Stimulated activated CD4-positive, alpha-beta T cell treated with anti-CD3 and anti-CD28 coated beads, Interleukin-1b, Interleukin-23, amount 100 ng/mL, for 48 hours (primary cell): ENCODE measurements at places on chromosomes 6 and 20.

- no peak for DNase-seq
These were observed 12.2 kb upstream of the LRP11 start for GRCh38 chr6:149876241-149876933.

GRCh38 chr20:30812739-30813411 is 444.6 kb upstream of the DEFB115 start:
- DNase-seq = no peak

DNA sequence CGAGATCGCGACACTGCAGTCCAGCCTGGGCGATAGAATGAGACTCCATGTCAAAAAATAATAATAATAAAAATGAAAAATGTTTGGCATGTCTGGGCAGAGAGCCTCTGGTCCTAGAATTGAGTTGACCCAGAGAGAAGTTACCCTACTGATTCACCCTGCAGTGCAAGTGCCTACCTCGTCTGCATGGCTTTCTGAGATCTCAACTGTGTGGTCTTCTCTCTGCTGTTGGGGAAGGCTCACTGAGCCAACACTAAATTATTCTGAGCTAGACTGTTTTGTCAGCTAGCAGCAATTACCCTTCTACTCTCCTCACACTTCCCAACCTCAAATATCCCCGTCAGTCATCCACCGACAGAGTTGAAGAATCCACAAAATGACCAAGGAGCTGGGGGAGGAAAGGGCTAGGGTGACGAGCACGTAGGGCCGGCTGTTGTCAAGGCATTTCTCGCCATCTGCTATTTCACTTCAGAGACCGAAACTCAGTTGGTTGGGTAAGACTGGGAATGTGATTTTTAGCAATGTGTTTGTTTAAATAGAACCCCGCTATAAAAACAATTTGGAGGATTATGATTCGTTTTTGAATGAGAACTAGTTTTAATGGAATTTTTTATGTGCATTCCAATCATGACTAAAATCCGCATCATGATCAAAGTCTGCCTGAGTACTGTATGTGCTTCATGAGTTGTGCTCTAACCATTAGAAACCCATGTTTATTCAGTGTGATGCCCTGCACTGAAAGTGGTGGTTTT is 9.4 kb downstream of the MAS1 start:
- no peak for DNase-seq

GRCh38 chr20:2330090-2330695 is 34.4 kb downstream of the TGM3 start:
- no peak for DNase-seq

GRCh38 chr6:20639161-20639560 is 104.9 kb downstream of the CDKAL1 start:
- no peak for DNase-seq

- DNase-seq = no peak
These were observed 7.6 kb upstream of the TP53RK start for GRCh38 chr20:46696791-46697279.

- no peak for DNase-seq
These were observed 28.4 kb downstream of the ZMYND8 start for GRCh38 chr20:47328129-47328528.

DNA sequence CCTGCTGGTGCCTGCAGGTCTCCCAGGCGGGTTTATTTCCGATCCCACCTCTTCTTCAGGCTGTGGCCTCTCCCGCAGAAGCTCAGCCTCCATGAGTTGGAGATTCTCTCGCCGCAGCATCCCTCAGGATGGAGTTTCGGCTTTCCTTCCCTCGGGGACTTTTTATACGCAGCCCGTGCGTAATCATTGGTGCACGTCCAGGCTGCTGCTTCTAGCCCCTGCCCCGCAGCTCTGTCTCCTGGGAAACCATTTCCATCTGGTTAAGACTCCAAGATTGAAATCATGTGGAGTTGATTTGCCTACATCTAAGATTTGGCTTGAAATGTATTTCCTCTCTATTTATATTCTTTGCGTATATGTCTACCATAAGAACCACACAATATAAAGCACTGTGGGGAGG is 46.7 kb upstream of the CARMIL1 start:
- DNase-seq = no peak

DNA sequence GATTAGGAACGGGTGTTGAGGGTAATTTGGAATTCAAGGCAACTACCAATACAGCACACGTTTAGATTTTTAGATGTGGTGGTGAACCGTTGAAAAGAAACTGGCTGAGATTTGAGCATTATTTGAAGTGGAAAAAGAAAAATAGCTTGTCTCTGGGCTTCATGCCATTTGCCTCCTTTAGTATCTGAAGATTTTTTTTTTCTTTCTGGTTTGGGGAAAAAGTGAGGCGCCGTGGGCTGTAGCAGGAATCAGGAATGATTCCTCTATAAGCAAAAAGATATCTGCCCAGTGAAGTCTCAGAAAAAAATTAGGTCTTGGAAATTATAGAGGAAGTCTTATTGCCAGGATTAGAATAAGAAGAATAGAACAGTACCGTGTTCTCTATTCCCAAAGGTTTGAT is 88.5 kb downstream of the RPS12 start:
- DNase-seq = no peak

GRCh38 chr6:88908598-88909548 is 54.5 kb downstream of the RNGTT start:
- DNase-seq = no peak

DNA sequence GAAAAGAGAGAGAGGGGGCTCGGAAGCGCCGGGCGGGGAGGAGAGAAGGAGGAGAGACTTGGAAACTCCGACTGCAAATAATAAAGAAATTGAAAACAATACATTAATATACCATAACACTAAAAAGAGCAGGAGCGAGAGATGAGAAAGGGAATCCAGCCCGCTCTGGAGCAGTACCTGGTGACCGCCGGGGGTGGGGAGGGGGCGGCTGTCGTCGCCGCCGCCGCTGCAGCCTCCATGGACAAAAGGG is 338 bp downstream of the E2F3 start:
- no peak for DNase-seq

DNA sequence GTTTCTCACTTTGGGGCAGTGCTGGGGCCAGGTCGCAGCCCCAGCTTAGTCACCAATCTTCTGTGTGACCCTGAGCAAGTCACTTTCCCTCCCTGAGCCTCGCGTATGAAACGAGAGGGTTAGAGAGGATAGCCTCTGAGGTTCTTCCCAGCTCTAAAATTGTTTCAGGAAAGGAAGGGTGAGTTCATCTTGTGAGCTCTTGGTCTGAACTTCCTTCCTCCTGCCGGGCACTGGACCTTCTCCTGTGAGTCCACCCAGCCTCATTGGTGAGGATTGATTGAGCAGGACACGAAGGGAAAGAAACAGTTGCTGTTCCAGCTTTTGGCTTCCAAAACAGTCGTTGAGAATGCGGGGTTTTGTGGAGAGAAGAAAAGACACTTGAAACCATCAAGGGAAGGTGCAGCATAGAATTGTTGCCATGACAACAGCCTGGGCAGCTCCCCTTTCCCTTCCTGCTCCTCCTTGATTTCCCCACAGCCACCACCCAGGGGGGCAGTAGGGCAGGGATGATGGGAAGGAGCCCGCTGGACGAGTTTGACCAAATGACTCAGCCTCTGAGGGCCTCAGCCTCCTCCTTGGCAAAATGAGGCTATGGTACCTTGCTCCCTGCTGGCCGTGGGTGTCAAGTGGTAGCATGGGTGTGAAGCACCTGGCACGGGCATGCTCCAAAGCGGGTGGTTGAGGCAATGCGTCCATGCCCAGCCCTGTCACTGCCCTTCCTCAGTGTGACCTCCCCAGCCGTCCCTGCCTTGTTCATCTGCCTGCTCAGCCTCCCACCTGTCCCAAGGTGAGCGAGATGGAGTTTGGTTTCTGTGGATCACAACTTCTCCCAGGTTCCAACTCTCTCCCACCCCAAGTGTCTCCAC is 107.8 kb downstream of the CDC5L start:
- DNase-seq = no peak

DNA sequence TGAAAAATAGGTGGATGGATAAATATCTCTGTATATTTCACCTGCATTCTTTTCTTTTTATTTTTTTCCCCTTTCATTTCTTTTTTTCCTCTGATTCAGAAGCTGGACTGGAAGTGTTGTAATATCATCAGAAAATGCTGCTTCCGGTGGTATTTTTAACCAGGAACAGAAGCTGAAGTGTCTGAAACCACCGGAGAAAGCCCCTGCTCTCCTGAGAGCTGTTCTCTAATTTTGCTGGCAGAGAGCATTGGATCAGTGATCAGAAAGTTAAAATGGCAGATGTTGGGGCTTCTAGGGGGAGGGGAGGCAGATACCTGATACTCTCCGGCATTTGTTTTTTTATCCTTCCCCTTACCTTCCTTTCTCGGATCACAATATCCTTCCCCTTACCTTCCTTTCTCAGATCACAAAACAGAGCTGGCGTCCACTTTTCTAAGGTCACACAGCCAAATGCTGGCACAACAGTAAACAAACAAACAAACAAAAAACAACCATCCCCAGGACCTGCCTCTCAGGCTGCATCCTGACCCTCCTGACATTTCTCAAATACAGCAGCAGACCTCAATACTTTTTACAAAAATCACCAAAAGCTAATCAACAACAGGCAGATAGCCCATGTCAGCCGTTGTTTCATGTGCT is 143.2 kb upstream of the ZNF217 start:
- DNase-seq = no peak

DNA sequence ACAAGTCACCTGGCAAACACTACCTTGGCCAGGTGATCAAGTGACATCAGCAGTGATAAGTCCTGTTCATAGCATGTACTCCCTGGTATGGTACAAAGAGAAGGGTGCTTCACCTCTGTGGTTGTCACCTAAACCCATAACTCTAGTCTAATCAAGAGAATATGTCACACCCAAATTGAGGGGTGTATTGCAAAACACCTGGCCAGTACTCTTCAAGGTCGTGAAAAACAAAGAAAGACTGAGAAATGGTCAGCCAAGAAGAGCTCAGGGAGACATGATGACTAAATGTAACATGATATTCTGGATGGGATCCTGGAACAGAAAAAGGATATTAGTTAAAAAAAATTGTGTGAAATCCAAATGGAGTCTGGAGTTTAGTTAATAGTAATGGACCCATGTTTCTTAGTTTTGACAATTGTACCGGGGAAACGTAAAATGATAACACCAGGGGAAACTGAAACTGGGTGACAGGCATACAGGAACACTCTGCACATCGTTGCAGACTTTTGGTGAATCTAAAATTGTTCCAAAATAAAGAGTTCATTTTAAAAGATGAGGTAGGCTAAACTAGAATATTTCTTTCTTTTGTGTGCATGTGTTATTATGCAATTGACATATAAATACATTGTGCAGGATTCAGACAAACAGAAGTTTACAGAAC is 262.0 kb downstream of the CDC5L start:
- no peak for DNase-seq

- DNase-seq = no peak
These were observed 132.5 kb upstream of the NEDD9 start for GRCh38 chr6:11364971-11365397.

GRCh38 chr6:6522709-6523108 is 65.8 kb upstream of the LY86 start:
- DNase-seq = no peak

- DNase-seq = peak; percentile 14
These were observed 36.3 kb upstream of the DACT2 start for GRCh38 chr6:168355716-168356522.

GRCh38 chr6:42698217-42698616 is 24.2 kb downstream of the PRPH2 start:
- no peak for DNase-seq
